ENCODE measurements at places on chromosomes 2 and 18.
A peak's percentile ranks its signal among the peaks of the same experiment; 100 is the strongest.

DNA sequence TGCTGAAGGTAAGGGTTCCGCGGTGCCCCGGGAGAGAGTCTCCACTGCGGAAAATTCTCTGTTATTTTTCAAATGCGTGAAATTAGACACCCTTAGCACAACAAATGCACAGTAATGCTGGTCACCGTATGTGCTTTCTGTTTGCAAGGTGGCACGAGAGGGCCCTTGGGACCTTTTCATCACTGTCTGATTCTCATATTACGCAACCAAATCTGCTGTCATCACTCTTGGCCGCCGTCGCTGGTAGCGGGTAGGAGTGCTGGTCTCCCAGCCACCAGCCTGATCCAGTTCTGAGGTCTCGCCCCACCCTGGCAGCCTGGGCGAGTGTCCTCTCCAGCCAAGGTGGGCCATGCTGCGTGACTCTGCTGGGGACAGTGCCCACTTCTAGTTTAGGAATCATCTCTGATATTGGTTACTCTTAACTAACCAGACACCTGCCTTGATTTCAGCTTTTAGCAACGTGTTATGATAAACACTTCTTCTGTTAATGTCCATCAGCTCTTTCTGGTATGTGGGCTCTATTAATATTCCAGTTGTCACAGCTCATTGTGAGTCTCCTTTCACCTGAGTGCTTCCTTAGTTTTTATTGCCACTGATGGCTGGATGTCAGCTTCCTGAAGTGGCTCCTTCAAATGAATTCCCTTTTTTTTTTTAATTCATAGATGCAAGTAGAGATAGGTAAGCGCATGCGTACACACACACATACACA, 199.4 kb downstream of the GBX2 start:
- DNase-seq = no peak

- no peak for DNase-seq
These were observed 119.0 kb downstream of the PMAIP1 start for GRCh38 chr18:60018618-60019462.

- DNase-seq = no peak
These were observed 669.8 kb downstream of the ZEB2 start for GRCh38 chr2:143850084-143850483.

GRCh38 chr2:14903709-14904374, 271.3 kb downstream of the LRATD1 start:
- DNase-seq = peak; percentile 40

GRCh38 chr2:150626934-150627411, 139.5 kb upstream of the RND3 start:
- no peak for DNase-seq

DNA sequence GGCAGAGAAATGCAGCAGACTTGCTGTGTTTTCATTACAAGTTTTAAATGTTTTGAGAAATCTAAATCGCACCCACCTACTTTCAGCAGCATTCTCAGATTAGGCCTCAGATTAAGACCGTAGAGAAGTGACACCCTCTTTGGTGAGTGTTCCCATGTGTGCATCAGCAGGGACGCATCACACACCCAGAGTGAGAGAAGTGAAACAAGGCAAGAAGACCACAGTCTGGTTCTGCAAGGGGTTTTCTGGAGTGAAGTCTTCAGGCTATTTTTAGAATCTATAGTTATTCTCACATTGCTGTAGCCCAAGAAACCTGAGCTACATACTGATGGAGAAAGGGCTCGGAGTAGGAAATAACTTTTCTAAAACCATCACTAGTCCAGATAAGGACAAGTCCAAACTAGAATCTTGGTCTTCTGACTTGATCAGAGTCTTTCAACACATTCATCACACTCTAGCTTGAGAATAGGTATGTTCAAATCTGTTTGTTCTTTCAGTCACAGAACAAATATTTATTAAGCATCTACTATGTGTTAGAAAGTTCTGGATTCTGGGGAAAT, 1216.6 kb upstream of the PIK3C3 start:
- DNase-seq = no peak

GRCh38 chr2:42951263-42951938, 159.0 kb upstream of the HAAO start:
- DNase-seq = no peak

DNA sequence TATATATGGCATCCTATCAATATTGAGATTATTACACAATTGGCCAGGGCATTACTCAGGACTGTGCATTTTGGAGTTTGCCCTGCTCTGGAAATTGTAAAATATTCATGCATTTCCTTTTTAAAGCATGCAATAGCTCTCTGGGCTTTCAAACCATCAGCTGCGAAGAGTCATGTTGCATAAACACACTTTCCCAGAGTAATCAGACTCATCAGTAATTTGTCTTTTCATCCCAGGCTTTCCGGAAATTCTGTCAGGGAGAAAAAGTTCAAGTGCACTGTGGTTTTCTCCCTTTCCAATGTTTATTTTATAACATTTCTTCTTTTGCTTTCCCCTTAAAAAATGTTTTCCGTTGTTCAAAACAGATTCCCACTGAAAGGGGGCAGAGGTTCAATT, 38.9 kb upstream of the FHL2 start:
- no peak for DNase-seq

GRCh38 chr2:191412353-191412752, 167.1 kb downstream of the MYO1B start:
- no peak for DNase-seq

DNA sequence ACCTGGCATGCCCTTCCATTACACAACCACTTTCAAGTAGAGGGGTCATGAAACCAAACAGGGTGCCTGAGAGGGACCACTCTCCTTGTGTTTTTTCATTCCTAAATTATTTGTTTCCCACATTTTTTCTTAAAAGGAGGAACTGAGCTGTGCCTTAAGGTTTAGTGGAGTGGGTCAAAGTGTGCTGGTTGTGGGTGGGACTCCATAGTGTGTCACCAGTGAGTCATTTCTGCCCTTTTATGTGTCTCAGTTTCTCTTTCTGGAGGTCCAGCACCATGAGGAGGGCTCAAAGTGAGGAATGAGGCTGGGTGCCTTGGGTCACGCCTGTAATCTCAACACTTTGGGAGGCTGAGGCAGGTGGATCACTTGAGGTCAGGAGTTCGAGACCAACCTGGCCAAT, 37.8 kb downstream of the COMMD1 start:
- no peak for DNase-seq

GRCh38 chr2:53130441-53130943, 637.1 kb upstream of the CHAC2 start:
- no peak for DNase-seq

- no peak for DNase-seq
These were observed 8.2 kb downstream of the TRPM8 start for GRCh38 chr2:233925402-233925801.

- no peak for DNase-seq
These were observed 415.9 kb downstream of the GRB14 start for GRCh38 chr2:164205347-164205746.

DNA sequence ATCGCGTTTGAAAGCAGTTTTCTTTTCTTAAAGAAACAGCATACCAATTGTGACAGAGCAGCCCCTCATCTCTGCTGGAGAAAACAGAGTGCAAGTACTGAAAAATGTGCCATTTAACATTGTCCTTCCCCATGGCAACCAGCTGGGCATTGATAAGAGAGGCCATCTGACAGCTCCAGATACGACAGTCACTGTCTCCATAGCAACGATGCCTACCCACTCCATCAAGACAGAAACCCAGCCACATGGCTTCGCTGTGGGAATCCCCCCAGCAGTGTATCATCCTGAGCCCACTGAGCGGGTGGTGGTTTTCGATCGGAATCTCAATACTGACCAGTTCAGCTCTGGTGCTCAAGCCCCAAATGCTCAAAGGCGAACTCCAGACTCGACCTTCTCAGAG, 9.5 kb downstream of the GRHL1 start:
- no peak for DNase-seq

DNA sequence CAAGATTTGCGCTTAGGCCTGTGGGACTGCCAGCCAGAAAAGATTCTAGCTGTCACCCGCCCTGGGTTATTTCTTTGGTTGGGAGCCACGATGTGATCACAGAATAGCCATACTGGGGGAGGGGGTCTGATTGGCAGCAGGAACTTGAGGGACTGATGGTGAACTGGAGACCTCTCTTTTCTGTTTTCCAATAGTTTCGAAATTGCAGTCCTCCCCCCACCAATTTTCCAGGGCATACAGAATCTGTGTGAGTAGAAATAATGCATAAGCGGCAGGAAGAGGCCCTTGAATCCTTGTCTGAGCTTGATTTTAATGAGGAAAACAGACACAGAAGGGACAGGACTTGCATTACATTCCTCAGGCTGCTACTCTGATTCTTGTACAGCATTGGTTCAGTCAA, 2.2 kb upstream of the POLR2D start:
- DNase-seq = no peak

GRCh38 chr18:61474341-61474740, 141.1 kb downstream of the CDH20 start:
- peak; percentile 42 for DNase-seq

DNA sequence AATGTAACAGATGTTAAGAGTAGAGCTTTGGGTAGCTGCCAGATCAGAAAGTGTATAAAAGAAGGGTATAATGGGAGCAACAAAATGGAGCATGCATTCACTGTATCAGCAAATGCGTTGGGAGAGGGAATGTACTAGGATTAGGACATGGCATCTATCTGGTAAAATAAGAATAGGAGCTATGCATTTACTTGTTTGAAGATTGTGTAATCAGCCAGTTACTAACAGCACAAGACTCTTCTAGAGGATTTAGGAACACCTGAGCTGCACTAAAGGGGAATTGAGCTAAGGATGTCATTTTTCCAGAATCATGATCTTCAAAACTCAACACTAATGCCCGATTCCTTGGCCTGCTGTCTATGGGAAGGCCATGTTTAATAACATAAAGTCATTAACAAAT, 394.2 kb upstream of the TNP1 start:
- no peak for DNase-seq

Data from cerebellar cortex (tissue), 1 donor.